ENCODE measurements at places on chromosomes 5 and 9.

- no peak for DNase-seq
Measured at GRCh38 chr9:7794196-7794595, 5.4 kb downstream of the DMAC1 start.

DNA sequence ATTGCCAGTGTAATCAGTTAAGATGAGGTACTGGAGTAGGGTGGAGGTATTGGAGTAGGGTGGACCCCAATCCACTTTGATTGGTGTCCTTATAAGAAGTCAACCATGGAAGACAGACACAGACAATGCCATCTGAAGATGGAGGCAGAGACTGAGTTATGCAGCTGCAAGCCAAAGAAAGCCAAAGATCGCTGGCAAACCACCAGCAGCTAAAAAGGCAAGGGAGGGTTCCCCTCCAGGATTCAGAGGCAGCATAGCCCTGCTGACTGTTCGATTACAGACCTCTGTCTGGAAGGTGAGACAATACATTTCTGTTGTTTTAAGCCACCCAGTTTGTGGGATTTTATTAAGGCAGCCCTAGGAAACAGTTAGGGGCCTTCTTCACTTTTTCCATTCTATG lies 30.5 kb upstream of the CKMT2 start:
- DNase-seq: no peak

DNA sequence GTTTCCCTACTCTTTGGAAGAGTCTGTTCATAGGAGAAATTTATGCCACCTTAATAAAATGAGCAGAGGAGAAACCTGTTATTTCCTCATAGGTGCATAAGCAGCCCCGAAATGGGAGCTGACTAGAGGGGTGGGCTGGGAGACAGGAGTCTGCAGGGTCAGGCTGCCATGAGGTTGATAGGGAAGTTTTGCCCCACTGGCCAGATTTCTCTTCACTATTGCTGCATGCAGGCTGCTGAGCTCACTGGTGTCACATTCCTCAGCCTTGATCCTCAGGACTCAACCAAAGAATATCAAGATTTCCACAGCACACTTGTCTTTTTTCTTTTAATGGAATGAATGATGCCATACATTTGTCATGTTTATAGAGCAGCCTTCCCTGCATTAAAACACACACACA lies 60.7 kb downstream of the BHMT start:
- no peak for DNase-seq

DNA sequence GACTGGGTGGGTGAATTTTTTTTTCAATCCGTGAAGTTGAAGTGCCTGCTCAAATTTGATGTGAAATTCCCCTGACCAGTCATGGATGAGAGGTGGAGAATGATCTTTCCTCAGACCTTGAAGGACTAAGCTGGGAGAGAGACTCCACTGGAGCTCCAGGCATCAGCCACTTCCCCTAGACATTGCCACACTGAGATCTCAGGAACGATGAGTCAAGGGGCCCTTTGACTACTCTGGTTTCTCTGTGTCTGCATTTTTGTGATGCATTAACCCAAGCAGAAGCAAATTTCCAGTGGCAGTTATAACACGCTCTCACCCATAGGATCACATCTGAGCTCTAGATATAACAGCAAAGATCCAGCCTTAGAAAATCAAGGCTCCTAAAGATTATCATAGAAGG lies 171.2 kb upstream of the KIF2A start:
- no peak for DNase-seq

DNA sequence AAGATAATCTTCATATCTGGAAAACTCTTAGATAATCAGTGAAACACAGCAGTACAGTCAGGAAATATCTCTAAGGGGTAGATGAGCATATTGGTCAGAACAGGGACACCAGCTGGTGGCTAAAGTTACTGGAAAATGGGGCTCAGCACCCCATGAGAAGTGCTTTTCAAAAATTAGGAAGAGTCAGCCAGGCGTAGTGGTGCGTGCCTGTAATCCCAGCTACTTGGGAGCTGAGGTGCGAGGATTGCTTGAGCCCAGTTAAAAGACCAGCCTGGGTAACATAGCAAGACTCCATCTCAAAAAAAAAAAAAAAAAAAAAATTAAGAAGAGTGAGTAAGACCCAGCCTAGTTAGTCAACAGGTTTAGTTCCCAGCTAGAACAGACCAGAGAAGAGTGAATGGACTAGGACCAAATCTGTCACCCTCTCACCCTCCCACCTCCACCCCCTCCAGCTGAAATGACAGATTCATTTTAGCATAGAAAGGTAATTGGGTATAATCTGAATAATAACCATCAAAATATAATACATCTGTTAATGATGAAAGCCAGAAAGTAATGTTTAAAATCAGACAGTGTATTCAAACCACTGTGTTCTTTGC lies 120.9 kb downstream of the CDC42SE2 start:
- DNase-seq: no peak

GRCh38 chr9:88435336-88435735 lies 47.1 kb downstream of the SPIN1 start:
- DNase-seq: no peak

DNA sequence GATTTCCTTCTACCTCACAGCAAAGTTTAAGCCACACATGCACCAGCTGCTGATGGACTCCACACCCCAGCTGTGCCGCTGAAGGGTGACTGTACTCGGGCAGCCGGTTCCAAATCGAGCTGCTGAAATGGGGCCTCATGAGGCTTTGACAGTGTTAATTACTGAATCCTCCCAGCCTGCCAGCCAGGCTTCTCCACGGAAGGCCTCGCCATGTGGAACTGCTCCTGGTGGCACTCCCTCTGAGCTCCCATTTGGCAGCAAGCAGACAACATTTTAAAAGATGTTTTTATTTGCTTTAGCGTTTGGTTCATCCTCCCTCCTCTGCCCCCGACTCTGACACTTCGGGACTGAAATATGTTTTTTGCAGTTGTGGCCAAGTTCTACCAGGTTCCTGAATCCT lies 479.4 kb upstream of the MPDZ start:
- no peak for DNase-seq

GRCh38 chr5:28855626-28856025 lies 1817.2 kb upstream of the CDH9 start:
- DNase-seq: no peak

GRCh38 chr5:171897231-171897630 lies 109.2 kb downstream of the FBXW11 start:
- no peak for DNase-seq

DNA sequence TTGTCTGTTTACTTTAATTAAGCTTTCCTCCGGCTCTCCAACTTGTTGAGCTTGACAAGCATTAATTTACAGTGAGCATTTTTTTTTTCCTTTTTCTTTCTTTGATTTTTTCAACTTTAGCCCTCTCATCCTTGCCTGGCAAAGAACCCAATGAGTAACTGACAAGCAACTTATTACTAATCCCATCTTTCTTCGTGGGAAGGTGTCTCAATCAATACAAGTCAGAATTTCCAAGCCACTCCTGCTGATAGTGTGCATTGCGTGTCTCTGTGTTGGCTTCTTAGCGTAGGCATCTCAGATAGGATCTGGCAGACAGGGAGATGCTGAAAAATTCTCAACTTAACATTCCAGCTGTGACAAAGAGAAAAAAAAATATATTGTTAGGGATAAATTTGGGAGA lies 527.7 kb upstream of the WWC1 start:
- DNase-seq: no peak

- no peak for DNase-seq
Measured at GRCh38 chr9:79641070-79641469, 69.3 kb downstream of the TLE4 start.

- no peak for DNase-seq
Measured at GRCh38 chr9:128627906-128628305, 28.7 kb downstream of the DYNC2I2 start.

- no peak for DNase-seq
Measured at GRCh38 chr5:147673791-147674190, 108.7 kb downstream of the JAKMIP2 start.

GRCh38 chr9:95333426-95333825 lies 15.9 kb upstream of the FANCC start:
- DNase-seq: no peak

GRCh38 chr9:123984802-123985201 lies 26.8 kb upstream of the LHX2 start:
- no peak for DNase-seq

- DNase-seq: no peak
Measured at GRCh38 chr9:72041775-72042194, 18.6 kb downstream of the C9orf57 start.

DNA sequence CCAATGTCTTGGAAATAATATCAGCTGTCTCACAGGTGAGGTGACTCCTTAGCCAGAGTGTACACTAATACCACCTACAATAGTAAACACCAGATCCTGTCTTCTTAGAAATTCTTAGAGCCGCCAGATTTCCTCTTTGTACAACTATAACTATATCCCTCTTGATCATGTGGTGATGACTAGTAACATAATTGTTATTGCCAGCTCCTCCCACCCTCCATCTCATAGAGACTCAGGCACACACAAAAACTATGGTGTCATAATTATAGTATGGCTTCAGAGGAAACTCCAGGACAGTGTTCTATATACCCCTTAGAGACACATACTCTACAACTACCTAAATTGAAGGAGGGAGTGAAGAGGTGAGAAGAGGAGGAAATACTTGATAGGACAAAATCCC lies 33.1 kb downstream of the PGGT1B start:
- no peak for DNase-seq

GRCh38 chr5:96902876-96903275 lies 26.6 kb downstream of the ERAP2 start:
- no peak for DNase-seq

DNA sequence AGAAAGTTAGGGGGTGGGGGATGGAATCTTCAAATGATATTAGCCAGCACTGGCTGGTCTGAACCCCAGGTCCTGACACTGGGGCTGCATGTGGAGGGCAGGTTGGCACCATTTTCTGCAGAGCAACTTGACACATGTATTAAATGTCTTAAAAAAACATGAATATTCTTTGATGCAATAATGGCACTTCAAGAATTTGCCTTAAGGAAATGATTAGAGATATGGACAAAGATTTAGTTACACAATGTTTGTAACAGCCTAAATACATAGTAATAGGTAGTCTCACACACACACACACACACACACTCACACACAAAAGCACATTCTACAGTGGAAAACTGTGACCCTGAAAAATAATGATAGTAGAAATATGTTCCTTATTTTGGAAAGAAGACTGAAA lies 3.6 kb downstream of the SVEP1 start:
- DNase-seq: no peak

DNA sequence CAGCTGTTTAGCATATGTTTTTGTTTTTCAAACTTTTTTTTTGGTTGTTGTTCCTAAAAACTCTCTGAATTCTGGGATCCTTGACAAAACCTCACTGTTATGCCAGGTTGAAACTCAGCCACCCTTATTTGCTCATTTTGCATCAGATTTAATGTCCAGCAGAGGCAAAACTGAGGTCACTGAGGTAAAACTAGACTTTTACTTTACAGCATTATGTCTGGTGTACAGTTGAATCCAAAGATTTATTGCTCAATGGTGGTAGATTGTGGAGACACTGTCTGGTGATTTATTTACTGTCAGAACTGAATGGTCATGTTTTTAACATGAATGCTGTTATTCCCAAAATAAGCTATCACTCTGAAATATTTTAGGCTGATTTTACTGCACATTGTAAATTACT lies 87.9 kb downstream of the FBXL7 start:
- no peak for DNase-seq

GRCh38 chr9:93052791-93053540 lies 5.5 kb upstream of the SUSD3 start:
- DNase-seq: no peak

DNA sequence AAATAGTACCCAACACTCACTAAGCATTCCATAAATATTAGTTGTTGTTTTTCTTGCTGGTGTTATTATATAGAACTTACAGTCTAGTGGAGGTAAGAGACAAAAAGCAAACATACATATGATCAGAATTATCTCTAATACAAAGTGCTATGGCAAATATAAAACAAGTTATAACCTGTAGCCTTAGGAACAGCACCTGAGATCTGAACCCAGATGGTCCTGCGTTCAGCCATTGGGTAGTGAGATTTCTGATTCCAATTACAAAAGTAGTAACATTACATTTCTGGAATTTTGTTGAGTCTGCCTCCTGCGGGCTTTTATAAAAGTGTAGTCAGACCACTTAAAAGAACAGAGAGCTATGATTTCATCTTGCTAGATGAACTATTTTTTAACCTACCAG lies 242.9 kb upstream of the ZNF462 start:
- no peak for DNase-seq

GRCh38 chr9:36207016-36207415 lies 16.3 kb downstream of the CLTA start:
- DNase-seq: no peak

DNA sequence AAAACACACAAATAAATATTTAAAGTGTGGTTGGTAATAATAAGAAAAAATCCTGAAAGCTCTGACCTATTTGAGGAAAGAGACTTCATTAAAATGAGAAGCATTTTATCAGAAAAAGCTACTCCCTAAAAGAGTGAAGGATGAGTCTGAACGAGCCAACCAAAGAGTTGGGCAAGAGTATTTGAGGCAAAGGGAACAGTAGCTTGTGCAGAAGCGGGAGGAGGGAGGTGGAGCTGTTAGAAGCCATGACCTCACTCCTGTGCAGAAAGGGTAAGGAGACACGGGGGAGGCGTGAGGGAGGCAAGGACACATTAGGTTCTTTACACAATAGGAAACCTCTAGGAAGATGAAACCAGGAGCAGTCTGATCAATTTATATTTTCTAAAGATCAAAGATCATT lies 29.4 kb downstream of the SH3RF2 start:
- no peak for DNase-seq

DNA sequence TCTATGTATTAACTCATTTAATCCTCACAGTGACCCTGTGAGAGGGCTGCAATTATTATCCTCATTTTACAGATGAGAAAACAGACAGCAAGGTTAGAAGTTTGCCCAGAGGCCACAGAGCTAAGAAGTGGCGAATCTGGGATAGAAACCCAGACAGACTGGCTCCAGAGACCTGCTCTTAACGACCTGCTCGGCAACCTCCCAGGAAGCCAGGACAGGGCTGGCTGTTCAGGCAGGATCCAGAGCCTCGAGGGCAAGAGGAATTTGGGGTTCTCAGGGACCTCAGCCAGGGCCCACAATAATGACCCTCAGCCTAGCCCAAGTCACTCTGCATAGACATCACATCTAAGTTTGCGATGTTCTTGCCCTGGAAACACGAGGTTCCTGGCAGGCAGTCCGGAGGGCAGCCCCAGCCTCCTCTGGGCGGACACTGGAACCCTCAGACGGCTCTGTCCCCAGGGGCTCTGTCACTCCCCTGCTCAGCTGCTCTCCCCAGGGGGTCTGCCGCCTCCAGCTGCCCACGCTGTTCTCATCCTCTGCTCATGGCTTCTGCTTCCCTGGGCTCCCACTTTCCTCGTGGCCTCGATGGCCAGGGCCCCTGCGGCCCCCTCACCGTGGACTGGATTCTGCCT lies 138.5 kb upstream of the ERCC6L2 start:
- no peak for DNase-seq

Data from DMS 273 treated with DMSO at 0.1 percent for 48 hours (cell line).